ENCODE measurements at places on chromosomes 16 and 17.

- DNase-seq, result no peak
Observed at GRCh38 chr16:57870753-57871454, 68.6 kb upstream of the KIFC3 start.

DNA sequence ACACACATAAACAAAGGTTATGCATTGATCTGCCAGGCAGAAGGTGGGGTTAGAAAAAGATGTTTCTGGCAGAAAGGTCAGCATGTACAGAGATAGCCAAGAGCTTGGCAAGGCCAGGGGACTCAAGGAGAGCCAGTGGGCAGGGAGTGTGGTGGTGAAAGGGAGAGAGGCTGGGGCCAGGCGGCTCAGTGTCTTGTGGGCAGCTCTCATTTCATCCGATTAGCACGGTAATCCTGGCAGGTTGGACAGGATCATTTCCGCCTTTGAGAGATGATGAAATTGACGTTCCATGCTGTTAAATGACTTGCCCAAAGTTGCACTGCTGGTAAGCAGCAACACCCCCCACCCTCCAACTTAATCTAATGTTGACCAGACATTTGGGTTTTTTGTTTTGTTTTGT, 3.6 kb downstream of the CHD9 start:
- no peak for DNase-seq

- DNase-seq, result no peak
Observed at GRCh38 chr16:49466529-49466831, 92.9 kb downstream of the C16orf78 start.

DNA sequence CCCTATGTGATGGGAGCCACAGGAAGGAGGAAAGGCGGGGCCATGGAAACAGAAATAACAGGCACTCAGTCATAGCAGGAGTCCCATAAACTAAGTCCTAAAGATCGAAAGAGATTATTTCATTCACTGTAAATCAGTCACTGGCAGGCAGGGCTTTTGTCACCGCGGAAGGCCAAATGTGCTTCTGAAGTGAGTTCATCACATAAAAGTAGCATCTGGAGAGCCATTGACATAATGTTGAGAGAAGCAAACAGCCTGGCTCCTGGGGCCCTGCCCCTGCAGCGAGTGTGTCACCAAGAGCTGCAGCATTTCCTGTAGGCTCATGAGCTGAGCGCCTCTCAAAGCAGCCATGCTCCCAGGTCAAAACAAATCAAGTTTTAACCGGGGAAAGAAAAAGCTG, 476.2 kb downstream of the HAPSTR1 start:
- DNase-seq, result no peak

DNA sequence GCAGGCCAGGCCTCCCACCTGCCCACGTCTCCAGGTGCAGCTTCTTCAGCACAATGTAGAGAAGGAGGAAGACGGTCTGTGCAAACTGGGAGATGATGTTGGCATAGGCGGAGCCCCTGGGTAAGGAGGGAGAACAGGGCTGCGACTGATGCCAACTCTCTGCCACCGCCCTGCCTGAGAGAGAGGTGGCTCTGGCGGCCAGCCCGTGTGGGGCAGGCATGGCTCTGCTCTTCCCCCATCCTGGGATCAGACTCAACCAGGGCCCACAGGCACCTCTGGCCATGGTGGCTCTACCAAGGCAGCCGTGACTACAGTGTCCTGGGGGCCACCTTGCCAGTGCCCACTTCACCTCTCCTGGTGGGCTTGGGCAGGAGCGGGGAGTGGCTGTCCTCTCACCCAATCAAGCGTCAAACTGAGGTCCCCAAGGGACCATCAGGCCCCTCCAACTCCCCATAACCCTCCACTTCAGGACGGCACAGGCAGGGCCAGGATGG, 8.6 kb downstream of the SLC47A2 start:
- no peak for DNase-seq

DNA sequence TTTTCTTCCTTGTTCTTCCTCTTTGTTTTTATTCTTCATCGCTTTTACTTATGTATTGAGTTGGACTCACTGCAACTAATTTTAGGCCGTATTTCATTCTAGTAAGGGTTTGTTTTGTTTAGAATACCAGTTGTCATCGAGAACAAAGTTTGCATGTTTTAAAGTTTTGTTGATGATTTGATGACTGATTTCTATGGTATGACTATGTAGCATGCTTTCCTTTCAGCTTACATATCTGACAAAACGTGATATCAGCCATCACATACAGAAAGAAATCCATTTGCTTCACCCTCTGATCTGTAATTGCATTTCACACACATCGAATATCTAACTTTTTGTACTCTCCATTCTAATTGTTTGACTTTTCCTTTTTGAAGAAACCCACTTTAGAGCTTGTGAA, 4.0 kb downstream of the PRKCA start:
- no peak for DNase-seq

GRCh38 chr17:33803199-33803685, 451.8 kb upstream of the CCL2 start:
- no peak for DNase-seq

DNA sequence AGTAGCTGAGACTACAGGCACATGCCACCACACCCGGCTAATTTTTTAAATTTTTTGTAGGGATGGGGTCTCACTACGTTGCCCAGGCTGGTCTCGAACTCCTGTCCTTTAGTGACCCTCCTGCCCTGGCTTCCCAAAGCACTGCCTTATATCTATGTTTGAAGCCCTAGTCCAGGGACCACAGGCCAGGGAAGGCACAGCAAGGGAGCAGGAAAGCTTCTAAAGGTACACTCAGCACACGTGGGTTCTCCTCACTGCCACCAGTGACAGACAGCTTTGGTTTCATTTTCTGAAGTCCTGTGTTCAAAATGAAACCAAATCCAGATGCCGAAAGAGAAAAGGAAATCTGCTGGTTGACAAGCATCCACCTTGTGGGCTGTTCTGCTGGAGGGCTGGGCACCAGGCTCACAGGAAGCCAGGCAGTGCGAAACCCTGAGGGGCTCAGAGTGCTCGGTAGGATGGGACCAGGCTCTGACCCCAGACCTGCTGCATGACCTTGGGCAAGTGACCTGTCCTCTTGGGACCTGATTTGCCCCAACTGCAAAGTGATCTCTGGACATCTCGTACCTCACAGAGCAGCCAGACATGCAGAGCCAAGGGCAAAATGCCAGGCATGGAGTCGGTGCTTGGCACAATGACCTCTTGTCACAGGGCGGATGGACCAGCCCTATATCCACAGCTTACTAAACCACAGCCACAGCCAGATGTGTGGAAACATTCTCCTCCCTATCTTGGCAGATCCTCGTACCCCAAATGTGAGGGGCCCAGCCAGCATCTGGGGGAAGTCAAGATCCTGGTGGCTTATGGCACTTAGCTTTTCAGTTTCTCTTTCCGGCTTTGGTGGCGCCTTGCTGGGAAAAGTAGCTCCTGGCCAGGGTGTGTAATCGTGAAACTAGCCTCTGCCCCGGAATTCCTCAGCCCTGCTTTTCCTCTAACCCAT, 2.8 kb upstream of the SOCS1 start:
- DNase-seq, result no peak

DNA sequence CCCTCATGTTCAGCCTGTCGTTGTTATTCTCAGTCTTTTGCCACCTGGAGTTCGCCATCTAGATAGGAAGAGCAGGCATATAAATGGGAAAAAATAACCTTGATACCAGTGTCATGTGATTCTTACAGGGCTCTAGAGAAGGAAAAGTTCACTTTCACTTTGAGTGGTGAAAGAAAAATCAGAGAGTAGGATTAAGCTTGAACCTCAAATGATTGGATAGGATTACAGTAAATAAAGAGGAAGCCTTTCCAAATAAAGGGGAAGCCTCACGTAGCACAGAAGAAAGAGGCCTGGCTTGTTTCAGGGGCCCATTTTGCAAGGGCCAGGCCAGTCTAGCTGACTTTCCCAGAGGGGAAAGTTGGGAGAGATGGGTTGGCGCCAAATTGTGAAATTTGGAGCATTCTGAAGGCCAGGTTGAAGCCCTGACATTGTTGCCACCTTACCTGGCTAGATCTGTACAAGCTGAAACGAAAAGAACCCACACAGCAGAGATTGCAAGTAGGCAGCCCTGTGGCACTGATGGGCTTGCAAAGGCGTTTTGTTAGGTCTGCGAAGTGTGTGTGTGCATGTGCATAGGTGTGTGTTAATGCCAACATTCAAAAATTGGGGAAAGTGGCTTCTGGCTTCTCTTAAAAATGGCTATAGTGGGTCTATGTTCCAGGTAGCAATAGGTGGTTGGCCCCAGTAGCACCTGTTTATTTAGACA, 38.8 kb downstream of the TMC6 start:
- no peak for DNase-seq

DNA sequence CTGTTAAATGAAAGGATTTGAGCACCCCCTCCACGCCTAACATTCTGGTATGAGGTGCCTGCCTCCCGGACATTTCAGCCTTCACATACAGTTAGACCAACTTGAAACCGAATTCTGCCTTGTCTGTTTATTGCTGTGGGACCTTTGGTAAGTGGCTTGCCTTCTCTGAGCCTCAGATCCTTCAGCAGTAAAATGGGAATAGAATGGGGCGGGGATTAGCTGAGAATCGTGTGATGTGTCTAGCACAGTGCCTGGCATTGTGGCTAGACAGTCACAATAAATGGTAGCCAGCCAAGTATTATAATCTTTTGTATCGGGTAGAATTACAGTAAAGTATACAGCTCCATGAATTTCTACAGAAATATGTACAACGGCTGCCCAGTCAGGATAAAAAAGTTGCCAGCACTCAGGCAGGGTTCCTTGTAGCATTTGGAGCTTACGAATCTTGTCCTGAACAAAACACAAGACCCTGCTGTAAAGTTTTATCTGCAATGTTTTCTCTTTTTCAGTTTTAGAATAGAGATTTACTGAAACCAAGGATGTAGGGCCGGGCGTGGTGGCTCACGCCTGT, 786 bp downstream of the TMC7 start:
- DNase-seq, result no peak

GRCh38 chr17:27824176-27824715, 23.9 kb upstream of the NOS2 start:
- DNase-seq, result no peak

- DNase-seq, result no peak
Observed at GRCh38 chr17:37197336-37197735, 178.4 kb upstream of the C17orf78 start.

GRCh38 chr17:19285213-19285900, 48.2 kb downstream of the EPN2 start:
- DNase-seq, result no peak

DNA sequence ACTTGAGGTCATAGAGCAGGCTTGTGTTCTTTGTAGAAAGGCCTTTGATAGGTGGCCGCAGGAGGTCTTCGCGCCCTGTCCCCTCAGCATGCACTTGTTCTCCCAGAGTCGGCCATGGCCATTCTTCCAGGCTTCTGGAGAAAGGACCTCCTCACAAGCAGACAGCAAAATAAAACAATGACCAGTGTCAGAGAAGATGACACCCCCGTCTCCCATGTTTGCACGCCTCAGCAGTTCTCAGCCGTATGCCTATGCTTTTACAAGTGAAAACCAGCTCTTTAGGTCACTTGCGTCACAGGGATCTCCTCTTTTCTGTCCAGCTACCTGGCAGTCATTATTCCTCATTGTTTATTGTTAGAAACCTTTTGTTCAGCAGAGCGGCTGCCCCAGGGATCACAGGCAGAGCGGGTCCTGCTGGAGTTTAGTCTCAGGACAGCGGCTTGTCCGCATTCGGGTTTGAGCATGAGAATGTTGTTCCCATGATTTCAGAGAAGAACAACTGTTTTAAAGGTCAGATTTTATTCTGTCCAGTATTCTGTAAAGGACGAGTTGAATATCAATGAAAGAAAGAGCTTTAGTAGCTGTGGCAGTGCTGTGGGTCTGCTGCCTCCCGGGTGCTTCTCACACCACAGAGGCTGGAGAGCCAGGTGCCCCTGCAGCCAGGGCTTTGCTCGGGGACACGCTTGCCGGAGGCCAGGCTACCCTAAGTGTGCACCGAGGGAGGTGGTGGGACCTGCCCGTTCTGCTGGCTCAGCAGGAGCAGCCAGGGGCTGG, 123.9 kb downstream of the RPTOR start:
- no peak for DNase-seq

- DNase-seq, result no peak
Observed at GRCh38 chr17:66425756-66426396, 123.5 kb downstream of the PRKCA start.

- DNase-seq, result no peak
Observed at GRCh38 chr16:12420661-12421209, 383.0 kb downstream of the CPPED1 start.

GRCh38 chr17:13076905-13077304, 59.1 kb upstream of the ELAC2 start:
- DNase-seq, result no peak

GRCh38 chr16:24635900-24636610, 93.4 kb upstream of the TNRC6A start:
- DNase-seq, result no peak

GRCh38 chr17:8386841-8387240, 3.8 kb upstream of the RPL26 start:
- DNase-seq, result no peak

DNA sequence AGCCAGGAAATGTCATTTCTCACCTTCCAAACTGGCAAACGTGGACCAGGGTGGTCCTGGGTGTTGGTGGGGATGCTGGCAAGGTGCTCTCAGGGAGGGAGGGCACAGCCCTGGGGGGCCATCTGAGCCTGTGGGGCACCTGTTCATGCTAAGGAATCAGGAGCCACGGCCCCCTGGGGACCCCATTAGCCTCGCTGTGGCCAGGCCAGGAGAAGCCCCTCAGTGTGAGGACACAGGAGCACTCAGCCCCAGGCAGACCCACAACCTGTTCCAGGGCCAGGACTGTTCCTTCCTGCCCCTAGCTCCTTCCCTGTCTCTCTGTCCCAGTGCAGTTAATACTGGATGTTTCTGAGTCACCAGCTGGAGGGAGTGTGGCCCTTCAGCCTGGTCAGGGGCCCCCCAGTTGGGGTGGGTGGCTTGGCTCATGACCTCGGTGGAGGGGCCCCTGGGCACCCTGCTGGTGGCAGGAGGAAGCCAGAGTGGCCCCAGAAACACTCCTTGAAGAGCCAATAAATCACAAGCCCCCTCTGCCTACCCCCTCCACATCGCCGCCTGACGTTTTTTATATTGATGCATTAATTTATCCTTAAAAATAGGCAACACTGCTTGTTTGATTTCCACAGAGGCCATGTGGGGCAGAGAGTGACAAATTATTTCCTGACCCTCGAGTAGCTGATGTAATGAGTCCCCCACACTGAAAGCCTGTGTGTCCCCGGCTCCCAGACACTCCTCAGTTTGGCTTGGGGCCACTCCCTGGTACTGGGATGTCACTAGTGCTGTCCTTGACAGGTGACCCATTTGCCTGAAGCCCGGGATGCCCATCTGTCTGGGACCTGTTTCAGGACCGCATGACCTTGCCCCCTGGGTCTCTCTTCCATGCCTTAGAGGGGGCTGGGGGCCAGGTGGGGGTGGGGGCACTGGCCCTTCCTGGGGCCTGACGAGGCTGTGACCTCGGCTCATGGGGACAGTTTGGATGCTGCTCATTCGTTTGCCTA, 22.3 kb downstream of the ACTG1 start:
- peak; percentile 58 for DNase-seq

GRCh38 chr16:50289950-50290764, 23.8 kb downstream of the ADCY7 start:
- DNase-seq, result no peak
